ENCODE measurements at places on chromosomes 6 and 20. TPM values are rescaled to one million over a fixed set of nuclear protein-coding genes. Genes with fewer than 3 reads are reported as not detected.

The HLA-DOB gene
- total RNA-seq = 69.3 TPM

The TRIM40 gene
- total RNA-seq = not detected

The DUSP15 gene
- total RNA-seq = 0.61 TPM

The RIMS4 gene
- not detected for total RNA-seq

The MCHR2 gene
- total RNA-seq = not detected

The BPIFB4 gene
- not detected for total RNA-seq

The MPIG6B gene
- not detected for total RNA-seq

The ARMH2 gene
- total RNA-seq = not detected

The XKR7 gene
- total RNA-seq = 0.06 TPM

The VSX1 gene
- not detected for total RNA-seq

The SLC22A2 gene
- not detected for total RNA-seq

The GNRH2 gene
- 1.1 TPM for total RNA-seq

The TSBP1 gene
- total RNA-seq = not detected

The SPATS1 gene
- not detected for total RNA-seq

The ADTRP gene
- total RNA-seq = not detected

The HSPA1L gene
- total RNA-seq = 0.15 TPM

The FRK gene
- total RNA-seq = 0.46 TPM

The MRPS26 gene
- total RNA-seq = 73.3 TPM

The RFX6 gene
- not detected for total RNA-seq

The HNF4A gene
- total RNA-seq = not detected

The BHLHE23 gene
- not detected for total RNA-seq
